ENCODE measurements at places on chromosomes 7 and 10.

GRCh38 chr10:12504628-12505027 lies 155.3 kb downstream of the CAMK1D start:
- no peak for DNase-seq

GRCh38 chr10:101273741-101274140 lies 44.5 kb upstream of the LBX1 start:
- DNase-seq, result no peak

- no peak for DNase-seq
These were observed 122.6 kb downstream of the INHBA start for GRCh38 chr7:41579961-41580935.

- no peak for DNase-seq
These were observed 28.4 kb downstream of the MKI67 start for GRCh38 chr10:128097783-128098182.

DNA sequence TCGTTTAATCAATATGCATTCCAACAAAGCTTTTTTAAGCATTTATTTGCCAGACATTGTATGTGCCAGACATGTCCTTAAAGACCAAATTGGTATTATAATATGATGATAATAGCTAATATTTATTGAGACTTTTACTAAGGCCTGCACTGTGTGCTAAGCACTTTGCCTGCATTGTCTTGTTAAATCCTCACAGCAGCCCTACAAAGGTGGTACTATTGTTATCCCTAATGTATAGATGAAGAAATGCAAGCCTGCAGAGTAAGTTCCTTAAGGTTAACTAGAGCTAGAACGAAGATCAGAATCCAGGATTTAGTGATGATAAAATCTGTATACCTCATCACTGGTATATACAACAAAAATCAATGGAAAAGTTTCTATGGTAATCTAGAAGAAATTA lies 5.3 kb upstream of the CAPZA2 start:
- no peak for DNase-seq

All from stimulated activated CD4-positive, alpha-beta T cell treated with anti-CD3 and anti-CD28 coated beads, Interleukin-4, amount 100 ng/mL, for 4 hours (primary cell).